GM06990 (cell line): ENCODE measurements at places on chromosomes 6 and 20.

DNA sequence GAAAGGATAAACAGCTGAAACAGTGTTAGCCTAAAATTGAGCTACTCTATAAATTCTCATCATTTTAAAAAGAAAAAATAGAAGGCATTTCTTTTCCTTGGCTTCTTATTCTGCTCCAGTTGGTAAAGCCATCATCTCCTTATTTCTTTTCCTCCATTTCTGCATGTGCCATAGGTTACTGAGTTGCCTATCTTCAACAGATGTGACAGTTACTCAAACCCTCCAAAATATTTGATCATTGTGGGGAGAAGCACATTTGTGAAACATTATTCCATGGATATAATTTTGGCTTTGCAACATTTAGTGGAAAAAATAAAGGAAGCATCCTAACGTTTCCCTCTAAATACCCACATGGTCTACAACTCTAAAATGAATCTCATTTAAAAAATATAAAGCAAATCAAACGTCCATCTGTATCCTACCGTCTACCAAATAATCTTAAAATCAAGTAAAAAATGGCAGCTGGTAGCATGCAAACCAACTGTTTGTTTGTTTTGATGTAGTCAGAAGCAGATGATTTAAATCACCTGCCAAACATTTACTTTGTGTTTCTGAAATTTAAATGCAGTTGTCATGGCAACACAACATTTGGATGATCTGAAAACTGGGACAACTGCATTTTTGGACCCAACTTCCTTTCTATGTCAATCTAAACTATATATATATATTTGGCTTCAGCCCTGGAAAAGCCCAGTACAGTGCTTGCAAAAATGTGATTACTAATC, 16.8 kb upstream of the SNX9 start:
- no peak for DNase-seq

GRCh38 chr6:142306736-142307135, 4.9 kb downstream of the ADGRG6 start:
- no peak for DNase-seq

GRCh38 chr6:13181393-13181792, 146.9 kb downstream of the TBC1D7 start:
- DNase-seq: no peak

DNA sequence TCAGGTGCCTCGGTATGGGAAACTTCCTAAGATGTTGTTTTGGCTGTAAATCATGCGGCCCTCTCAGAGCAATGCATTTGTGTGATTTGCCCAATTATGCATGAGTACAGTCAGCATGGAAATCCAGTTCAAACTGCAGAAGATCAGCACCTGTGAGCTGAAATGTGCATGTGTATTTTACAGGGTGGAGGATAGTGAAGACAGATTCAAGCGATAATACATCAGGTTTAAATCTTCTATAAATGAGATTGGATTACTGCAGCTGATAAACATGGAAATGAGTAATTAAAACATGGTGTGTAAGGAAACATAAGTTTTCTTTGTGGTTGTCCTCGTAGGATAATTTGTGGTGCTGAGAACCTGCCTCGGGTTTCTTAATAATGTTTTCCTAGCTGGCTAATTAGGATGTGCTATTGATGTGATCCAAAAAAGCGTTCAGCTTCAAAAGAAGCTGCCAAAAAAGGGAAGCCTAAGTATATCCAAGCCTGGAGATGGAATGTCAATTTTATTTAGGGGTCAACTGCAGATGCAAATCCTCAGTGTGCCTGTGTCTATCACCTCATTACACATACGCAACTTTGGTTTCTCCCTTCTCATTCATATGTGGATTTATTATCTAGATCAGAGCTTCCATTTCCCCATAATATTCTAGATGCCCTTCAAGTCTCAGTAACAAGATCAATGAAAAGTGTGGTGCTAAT, 117.1 kb upstream of the CCDC28A start:
- DNase-seq: no peak

GRCh38 chr6:2900821-2901644, 2.1 kb downstream of the SERPINB9 start:
- no peak for DNase-seq

- no peak for DNase-seq
Observed at GRCh38 chr6:37077905-37078296, 72.4 kb downstream of the FGD2 start.
